ENCODE measurements at places on chromosomes 13 and 19. TPM values are rescaled to one million over a fixed set of nuclear protein-coding genes. Genes with fewer than 3 reads are reported as not detected.

DNA sequence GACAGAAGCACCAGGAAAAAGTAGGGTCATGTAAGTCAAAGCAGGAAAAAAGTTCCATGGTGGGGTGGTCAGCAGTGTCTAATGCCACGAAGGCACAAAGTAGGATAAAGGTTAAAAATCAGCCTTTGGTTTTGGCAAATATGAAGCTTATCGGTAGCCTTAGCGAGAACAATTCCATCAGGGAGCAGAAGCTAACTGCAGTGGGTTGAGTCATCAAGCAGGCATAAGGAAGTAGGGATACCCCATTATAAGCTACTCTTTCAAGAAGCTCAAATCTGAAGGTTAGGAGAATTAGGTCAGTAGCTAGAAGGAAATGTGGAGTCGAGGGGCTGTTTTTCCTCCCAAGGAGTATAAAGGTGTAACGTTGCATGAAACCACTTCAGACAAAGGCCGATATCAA is 57.5 kb upstream of the USPL1 start:
- DNase-seq, result no peak

DNA sequence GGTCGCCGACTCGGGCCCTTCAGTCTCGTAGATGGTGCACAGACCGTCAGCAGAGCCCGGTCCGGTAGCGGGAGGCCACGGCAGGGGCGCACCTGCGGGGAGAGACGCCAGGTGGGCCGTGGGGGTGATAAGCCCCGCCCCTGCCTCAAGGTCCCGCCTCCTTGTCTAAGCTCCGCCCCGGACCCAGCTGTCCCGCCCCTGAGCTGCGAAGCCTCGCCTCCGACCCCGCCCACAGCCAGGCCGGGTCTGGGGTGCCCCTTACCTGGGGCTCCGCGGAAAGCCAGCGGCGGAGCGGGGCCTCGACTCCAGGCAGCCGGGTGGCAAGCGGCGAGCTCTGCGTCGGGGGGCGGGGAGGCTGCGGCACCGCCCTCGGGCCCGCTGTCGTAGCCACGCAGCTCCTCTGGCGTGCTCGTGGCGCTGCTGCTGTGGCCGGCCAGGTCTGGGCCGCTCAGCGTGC is 4.7 kb downstream of the PRR36 start:
- DNase-seq, result peak; percentile 71

DNA sequence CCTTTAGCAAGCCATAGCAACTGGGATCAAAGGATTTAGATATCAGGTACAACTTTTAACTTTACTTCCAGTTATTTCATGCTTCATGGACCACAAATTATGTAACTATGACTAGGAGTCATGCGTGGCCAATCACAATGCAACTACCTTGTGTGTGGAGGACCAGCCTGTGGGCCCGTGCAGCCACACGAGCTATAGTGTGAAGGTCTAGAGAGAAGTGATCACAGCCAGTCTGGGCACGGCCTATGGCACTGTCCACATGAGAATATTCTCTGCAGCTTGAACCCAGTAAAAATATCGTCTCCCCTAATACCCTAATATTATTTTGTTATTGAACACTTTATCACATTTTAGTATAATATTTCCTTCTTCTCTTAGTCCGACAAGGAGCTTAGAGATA is 464.9 kb upstream of the MIR17HG start:
- no peak for DNase-seq

- no peak for DNase-seq
Observed at GRCh38 chr13:92823059-92823458, 403.5 kb upstream of the GPC6 start.

- no peak for DNase-seq
Observed at GRCh38 chr19:41431426-41432386, 4.5 kb upstream of the B3GNT8 start.

LRRC4B gene
- total RNA-seq, result not detected
